GM19239 (cell line): ENCODE measurements at places on chromosomes 12 and 14.

- DNase-seq = no peak
Observed at GRCh38 chr14:102777711-102778337, 575 bp downstream of the TRAF3 start.

- no peak for DNase-seq
Observed at GRCh38 chr14:90140298-90140955, 78.6 kb downstream of the KCNK13 start.

- DNase-seq = peak; percentile 25
Observed at GRCh38 chr14:70714055-70714550, 72.4 kb downstream of the TTC9 start.

GRCh38 chr14:99628887-99629618 is 15.9 kb upstream of the HHIPL1 start:
- DNase-seq = peak; percentile 78

- no peak for DNase-seq
Observed at GRCh38 chr12:99122496-99122895, 477.4 kb downstream of the APAF1 start.

DNA sequence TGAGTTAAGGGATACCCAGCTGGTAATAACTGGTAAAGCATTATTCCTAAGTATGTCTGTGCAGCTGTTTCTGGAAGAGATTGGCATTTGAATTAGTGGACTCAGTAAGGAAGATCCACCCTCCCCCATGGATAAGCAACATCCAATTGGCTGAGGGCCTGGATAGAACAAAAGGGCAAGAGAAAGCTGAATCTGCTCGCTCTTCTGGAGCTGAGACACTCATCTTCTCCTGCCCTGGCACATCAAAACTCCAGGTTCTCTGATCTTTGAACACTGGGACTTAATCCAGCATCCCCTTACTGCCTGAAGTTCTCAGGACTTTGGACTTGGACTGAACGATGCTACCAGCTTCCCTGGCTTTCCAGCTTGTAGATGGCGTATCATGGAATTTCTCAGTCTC is 63.1 kb upstream of the CNOT2 start:
- no peak for DNase-seq

GRCh38 chr14:87615822-87616679 is 376.9 kb downstream of the GALC start:
- peak; percentile 39 for DNase-seq

GRCh38 chr12:129428240-129428936 is 475.4 kb downstream of the TMEM132D start:
- no peak for DNase-seq

- DNase-seq = peak; percentile 29
Observed at GRCh38 chr12:9039397-9039977, 50.1 kb downstream of the KLRG1 start.

DNA sequence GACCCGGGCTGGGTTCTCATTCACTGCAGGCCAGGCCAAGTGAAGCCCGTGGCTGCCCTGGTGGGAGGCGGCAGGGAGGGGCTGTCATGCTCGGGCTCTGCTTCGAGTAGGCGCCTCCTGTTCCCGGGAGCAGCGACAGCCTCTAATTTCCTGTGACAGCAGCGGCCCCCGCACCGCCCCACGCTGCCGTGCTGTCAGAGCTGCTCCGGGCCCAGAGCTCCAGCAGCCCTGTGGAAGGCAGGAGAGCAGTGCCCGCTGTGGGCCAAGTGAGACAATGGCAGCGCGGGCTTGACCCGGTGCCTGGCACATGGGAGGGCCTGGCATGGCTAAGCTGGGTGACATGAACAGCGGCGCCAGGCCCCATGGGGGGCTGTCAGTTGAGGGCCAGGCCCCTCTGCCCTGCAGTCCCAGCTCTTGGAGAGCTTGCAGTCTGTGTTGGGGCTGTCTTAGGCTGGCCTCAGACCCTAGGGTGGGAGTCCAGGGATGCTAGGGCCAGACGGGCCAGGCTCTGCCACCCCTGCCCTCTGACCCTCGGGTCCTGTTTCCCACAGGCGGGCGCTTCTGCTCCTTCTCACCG is 5.1 kb downstream of the TRMT61A start:
- no peak for DNase-seq

DNA sequence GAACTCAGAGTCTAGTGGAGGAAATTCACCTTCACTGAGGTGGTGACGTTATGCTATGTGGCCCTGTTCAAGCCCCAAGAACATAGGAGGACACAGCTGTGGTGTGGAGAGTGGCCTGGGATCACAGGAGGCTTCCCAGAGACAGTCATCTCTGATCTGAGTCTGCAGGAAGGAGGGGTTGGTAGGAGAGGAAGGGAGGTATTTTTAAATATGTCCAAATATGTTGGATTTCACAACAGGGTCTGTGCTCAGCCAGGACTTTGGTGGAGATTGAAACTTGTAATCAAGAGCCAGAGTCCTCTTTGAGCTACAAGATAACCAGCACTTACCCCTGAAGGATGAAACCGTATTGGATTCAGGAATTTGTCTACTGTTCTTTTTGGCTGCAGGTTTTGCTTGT is 26.4 kb upstream of the MED13L start:
- DNase-seq = no peak

- DNase-seq = no peak
Observed at GRCh38 chr12:32034045-32034444, 72.6 kb upstream of the BICD1 start.

- DNase-seq = no peak
Observed at GRCh38 chr14:101075801-101076413, 172.4 kb upstream of the RTL1 start.

GRCh38 chr12:104485651-104486362 is 29.1 kb downstream of the CHST11 start:
- no peak for DNase-seq

DNA sequence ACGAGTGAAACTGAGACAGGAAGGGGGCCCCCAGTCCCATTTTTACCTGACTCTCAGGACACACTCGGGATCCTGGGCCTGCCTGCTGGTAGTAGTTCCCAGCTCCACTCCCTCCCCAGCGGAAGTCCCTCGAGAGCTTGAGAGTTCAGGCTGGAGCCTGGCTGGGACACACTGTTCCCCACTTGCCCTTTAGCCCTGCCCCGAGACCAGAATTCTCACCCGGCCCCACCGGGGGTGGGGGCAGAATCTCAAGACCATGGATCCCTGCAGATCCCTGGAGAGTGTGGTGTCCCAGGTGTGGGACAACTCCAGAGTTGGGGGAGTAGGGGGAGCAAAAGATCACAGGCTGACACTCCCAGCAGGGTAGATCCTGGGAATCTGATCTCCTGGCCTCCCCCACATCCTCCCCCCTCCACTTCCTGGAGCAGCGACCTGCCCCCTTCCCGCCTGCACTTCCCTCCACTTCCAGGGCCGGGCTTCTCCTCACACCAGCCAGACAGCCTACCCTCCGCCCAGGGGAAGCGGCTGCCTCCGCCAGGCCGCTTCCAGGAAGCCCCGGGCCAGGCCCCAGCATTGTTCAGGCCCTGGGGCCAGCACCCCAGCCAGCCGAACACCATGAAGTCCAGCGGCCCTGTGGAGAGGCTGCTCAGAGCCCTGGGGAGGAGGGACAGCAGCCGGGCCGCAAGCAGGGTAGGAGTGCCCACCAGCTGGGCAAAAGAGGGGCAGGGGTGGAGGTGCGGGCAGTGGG is at the start of gene TNS2:
TNS2 (plus strand) TSS at position 495 of the 748 bp plus-strand sequence; CDS start at position 616, 121 bp downstream.
- no peak for DNase-seq

- DNase-seq = no peak
Observed at GRCh38 chr12:90908465-90908864, 46.5 kb downstream of the CCER1 start.

DNA sequence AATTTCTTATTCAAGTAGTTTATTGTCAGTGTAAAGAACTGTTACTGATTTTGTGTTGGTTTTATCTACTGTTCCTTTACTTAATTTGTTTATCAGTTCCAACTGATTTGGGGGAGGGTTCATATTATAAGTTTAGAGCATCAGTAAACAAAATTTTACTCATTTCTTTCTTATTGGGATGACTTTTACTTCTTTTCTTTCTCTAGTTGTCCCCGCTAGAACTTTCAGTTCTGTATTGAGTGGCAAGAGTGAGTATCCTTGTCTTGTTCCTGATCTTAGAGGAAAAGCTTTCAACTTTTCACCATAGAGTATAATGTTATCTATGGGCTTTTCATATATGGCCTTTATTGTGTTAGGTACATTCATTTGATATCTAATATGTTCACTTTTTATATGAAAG is 584.1 kb downstream of the LRFN5 start:
- DNase-seq = no peak

DNA sequence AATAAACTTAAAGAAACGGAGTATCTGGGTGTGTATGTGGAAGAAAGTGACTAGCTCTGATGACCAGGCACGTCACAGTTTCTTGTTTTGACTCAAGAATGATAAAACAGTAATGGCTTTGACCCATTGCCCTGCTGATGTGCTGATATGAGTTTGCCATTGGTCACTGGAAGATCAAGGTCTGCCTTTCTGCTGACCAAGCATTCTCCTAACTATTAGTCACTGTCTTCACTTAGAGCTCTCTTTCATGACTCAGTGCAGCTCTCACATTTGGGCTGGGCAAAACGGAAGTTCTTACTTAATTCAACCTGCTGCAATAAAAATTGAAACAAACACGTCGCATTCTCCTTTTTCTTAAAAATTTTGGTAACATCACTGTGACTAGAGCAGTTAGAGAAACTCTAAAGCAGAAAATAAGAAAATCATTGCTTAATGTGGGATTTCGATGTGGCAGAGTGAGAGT is 366.7 kb downstream of the BTG1 start:
- peak; percentile 22 for DNase-seq

DNA sequence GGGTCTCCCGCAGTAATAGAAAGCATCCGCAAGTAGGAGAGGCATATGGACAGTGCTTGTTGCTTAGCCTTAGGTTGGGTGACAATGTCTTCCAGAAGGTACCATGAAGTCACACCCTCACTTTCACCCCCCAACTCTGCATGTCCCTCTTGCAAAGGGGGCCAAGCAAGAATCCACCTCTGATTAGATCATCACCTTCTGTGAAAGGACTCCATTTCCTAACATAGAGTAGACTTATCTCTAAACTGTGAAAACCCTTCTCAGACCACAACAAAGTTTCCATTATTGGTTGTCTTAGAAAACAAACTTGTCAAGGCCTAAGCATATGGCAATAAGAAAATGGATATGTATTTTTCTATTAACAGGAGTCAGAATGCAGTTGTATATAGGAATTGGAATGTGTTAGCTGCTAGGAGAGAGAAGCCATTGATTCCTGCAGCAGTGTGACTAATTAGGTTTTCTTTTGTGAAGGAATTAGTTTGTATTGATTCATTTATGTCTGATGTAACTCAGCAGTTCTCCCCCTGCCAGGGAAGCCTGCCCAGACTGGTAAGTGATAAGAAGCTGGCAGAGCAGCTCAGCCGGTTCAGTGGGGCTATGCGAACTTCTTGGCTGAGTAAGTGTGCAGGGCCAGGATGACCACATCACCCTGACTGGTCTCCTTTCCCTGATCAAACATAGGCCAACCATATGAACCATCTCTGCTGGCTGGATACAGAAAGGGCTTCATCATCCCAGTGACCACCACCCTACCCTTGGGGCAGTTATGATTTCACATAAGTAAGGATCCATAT is 107.3 kb upstream of the CCDC196 start:
- no peak for DNase-seq

DNA sequence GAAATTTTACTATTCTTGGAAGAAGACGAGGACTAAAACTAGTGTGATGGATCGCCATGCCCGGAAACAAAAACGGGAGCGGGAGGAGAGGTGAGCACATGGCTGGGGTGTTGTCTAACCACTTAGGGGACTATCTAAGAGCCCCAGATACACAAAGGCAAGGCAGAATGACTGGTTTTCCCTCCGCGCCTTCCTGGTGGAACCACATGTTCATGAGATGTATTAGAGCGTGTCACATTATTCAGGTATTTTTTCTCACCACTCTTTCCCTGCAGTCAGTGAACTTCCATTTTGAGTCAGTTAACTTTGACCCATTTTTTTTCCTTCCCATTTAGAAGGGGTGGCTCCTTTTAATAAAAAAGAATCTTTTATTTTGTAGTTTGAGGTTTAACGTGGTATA is 68.8 kb upstream of the TRAF3 start:
- no peak for DNase-seq

GRCh38 chr12:12449533-12450025 is 92.7 kb downstream of the BORCS5 start:
- DNase-seq = no peak

DNA sequence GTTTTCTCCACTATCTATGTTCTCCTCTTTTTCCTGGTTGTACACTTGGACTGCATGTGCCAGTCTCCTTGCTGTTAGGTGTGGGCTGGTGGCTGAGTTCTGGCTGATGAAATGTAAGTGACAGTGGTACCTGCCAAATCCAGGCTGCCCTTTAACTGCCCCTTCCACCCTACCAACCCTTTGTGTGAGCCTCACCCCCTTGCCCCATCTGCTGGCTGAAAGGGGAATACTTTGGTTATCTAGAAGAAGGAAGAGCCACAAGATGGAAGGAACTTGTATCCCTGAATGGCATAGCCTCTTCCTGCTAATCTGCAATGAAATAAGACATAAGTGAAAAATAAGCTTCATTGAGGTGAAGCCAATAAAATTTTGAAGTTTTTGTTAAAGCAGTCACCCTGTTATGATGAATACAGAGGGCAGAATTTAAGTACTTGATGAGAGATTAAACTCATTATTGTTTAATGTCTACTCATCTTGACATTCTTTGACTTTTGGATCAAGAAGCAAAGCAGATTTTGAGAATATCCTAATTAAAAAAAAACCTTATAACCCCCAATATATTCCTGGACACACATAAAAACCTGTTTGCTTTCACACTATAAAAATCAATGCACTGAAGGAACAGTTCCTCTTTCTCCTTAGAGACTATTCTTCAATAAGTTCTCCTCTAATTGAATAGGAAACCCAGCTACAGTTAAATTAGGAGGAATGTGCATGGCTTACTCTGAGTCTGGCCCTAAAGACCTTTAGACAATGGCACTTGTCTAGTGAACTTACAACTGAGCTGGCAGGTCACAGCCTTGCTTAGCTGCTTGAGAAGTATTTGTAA is 262.6 kb upstream of the BTG1 start:
- DNase-seq = no peak

DNA sequence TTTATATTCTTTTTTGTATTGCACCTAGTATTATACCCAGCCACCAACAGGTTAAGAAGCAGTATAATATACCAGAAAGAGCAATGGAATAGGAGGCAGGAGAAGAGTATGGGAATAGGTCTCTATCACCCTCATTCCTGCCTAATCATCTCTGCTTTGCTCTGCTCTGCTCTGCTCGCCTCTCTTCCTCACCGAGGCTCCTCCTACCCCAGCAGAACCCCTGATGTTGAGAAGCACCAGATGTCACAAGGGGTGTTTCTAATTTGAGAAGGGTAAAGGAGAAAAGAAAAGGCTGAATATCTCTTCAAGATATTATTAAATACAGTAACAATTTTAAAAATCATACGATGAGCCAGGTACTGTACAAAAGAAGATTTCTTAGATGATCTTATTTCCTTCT is 89.0 kb downstream of the STON2 start:
- DNase-seq = no peak
